ENCODE measurements at places on chromosomes 12 and 14. TPM values are rescaled to one million over a fixed set of nuclear protein-coding genes. Genes with fewer than 3 reads are reported as not detected.

Gene CDK17
- total RNA-seq, result 105 TPM

- DNase-seq, result no peak
Observed at GRCh38 chr12:51188359-51189051, 15.6 kb upstream of the TFCP2 start.

Gene METTL17
- total RNA-seq, result 69.4 TPM

- DNase-seq, result no peak
Observed at GRCh38 chr14:24846261-24846660, 203.7 kb downstream of the STXBP6 start.

Gene LRIG3
- 42.0 TPM for total RNA-seq

Gene NTS
- total RNA-seq, result not detected

- no peak for DNase-seq
Observed at GRCh38 chr12:15155271-15155670, 65.9 kb downstream of the RERG start.

- no peak for DNase-seq
Observed at GRCh38 chr12:98733667-98734350, 88.7 kb downstream of the APAF1 start.

DNA sequence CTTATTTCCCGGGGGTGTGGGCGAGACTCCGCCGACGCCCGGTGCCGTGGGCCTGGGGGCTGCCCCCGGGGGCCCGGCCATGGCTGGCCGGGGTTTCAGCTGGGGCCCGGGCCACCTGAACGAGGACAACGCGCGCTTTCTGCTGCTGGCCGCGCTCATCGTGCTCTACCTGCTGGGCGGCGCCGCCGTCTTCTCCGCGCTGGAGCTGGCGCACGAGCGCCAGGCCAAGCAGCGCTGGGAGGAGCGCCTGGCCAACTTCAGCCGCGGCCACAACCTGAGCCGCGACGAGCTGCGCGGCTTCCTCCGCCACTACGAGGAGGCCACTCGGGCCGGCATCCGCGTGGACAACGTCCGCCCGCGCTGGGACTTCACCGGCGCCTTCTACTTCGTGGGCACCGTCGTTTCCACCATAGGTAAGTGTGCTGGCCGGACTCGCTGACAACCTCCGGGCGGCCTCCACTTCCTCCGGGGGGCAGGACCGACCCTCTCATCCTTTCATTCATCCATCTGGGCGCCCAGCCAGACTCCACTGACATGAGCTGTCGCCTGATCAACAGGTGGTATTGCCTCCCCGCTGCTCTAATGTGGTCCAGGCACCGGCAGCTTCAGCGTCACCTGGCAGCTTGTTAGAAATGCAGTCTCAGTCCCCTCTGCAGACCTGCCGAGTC, 467 bp downstream of the KCNK13 start:
- DNase-seq, result no peak

DNA sequence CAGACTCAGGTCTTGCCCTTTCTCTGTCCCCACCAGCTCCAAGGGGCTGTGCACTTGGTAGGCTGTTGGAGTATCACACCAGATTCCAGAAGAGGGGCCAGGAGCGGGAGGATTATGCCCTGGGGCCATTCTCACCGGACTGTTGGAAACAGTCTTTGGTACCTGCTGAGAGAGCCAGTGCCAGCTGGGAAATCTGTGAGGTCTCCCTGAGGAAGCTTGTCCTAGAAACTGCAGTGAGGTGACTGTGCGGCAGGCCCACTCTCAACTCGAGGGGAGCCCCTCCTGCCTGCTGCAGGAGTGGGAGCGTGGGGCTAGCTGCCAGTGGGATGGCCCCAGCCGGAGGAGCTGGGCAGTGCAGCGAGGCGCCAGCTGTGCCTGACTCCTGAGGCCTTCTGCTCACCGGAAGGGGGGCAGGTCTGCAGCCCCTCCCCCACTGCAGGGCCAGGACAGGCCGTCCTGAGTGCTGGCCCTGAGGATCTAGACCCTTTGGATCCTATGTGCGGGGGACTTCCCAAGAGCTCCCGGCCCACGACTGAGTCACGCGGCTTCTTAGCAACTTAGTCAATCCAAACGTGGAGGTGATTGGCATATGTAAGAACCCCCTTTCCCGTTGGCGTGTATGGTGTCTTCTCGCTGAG, 295.2 kb downstream of the CACNA1C start:
- DNase-seq, result no peak

Gene SPIC
- total RNA-seq, result not detected

Gene VRTN
- total RNA-seq, result not detected

Gene CIT
- total RNA-seq, result 11.1 TPM

GRCh38 chr14:36997843-36998242, 174.6 kb downstream of the SLC25A21 start:
- DNase-seq, result no peak

Measured in uterus (tissue), 4 donors.